ENCODE measurements at places on chromosomes 12 and 14.
A peak's percentile ranks its signal among the peaks of the same experiment; 100 is the strongest.

- DNase-seq = no peak
Measured at GRCh38 chr12:101042211-101042610, 167.8 kb downstream of the SLC5A8 start.

GRCh38 chr12:68750506-68750905 lies 4.5 kb downstream of the SLC35E3 start:
- no peak for DNase-seq

- no peak for DNase-seq
Measured at GRCh38 chr12:47763481-47764346, 5.0 kb upstream of the RAPGEF3 start.

DNA sequence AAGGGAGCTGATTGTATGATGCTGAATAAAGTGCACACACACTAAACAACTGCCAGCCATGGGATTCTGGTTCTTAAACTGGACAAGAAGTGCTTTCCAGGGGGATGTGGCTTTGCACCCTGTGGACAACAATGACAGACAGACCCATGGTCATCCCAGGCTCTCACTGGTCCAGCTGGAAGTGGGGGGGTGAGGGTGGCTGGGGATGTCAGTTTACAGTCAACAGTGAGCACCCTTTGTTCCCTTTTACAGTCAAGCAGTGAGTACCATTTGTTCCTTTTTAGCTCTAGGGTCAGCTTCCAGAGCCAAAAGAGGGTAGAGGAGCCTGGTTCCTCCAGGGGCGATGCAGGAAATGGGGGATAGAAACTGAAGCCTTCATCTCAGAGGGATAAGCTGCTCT lies 100.7 kb downstream of the SMOC1 start:
- no peak for DNase-seq

GRCh38 chr12:91382081-91382543 lies 199.5 kb upstream of the DCN start:
- DNase-seq = peak; percentile 90

GRCh38 chr14:34354556-34354955 lies 107.5 kb downstream of the SPTSSA start:
- no peak for DNase-seq

GRCh38 chr14:36633580-36633979 lies 28.1 kb upstream of the PAX9 start:
- no peak for DNase-seq

DNA sequence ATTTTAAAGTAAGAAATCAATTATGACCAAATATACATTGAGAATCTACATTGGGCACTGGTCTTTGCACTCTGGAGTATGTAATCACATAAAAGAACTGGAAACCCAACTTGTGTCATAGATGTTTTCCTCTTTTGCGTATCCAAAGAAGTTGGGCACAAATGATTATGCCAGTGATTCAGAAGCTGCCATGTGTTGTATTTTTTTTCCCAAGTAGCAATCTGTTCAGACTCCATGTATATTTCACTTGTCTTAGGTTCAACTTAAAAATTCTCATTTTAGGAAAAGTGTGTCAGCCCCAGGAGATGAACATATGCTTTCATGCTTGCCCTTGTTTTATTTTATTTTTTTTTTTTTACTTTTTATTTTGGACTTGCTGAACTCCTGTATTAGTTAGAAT lies 441.5 kb downstream of the PDZRN4 start:
- no peak for DNase-seq

GRCh38 chr12:130955238-130955816 lies 1.6 kb downstream of the ADGRD1 start:
- DNase-seq = no peak

DNA sequence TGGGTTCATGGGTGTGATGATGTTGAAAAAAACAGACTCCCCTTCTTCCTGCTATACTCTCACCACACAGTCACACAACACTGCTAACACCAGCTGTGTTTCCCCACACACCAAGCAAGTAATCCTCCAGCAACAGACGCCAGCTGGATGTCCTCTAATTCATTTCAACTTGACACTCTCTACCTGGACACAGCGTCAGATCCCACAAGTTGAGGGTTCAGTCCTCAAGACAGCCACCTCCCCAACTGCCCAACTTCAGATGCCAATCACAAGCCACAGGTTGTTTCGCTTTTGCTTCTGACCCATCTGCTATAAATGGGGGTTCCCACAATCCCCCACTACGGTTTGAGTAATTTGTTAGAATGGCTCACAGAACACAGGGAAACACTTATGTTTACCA lies 49.3 kb downstream of the TMEM30B start:
- DNase-seq = no peak

DNA sequence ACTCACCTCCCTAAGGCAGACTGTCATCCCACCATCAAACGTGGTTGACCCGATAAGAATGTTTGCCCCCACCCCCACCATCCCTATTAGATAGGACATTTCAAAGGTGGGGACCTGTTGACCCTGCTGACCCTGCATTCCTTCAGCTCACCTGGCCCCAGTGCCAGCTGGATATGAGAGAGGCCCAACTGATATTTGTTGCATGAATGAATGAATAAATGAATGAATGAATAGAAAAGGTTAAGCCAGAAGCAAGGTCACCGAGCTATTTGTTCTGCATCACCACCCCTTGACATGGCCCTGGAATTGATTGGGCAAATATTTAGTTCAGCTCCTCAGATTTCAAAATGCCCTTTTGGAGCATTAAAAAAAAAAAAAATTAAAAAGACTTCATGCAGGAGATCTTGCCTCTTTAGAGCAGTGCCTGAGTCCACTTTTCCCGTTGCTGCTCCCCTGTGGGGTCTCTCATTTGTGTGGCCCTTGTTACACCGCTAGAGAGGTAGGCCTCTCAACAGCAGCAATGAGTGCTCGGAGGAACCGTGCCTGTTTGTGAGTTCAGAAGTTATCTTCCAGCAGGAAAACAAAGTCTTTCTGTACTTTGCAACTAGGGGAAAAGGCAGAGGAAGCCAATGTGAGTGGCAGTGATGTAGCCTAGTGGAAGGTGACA lies 8.5 kb upstream of the SERPINA5 start:
- DNase-seq = no peak

- DNase-seq = peak; percentile 27
Measured at GRCh38 chr14:93655078-93655750, 133.1 kb downstream of the PRIMA1 start.

DNA sequence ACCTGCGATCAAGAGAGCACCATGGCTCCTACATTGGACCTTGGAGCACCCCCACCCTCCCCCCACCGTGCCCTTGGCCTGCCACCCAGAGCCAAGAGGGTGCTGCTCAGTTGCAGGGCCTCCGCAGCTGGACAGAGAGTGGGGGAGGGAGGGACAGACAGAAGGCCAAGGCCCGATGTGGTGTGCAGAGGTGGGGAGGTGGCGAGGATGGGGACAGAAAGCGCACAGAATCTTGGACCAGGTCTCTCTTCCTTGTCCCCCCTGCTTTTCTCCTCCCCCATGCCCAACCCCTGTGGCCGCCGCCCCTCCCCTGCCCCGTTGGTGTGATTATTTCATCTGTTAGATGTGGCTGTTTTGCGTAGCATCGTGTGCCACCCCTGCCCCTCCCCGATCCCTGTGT lies 1.8 kb upstream of the RNU7-1 start:
- no peak for DNase-seq

DNA sequence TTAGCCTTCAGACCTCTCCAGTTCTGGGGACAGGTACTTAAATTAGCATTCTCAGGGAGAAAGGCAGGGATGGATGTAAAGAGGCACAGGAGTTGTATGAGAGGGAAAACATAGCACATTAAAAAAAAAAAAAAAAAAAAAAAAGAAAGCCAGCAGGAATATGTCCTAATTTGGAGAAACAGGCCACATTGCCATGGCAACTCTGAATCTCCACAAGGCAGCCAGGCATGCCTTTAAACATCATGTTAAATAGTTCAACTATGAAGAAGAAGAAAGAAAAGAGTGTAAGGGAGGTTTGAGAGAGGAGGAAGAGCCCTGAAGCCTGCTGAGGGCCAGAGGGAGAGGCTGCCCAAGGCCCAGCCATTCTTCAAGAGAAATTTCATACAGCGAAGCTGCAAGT lies 145.8 kb downstream of the GRIN2B start:
- DNase-seq = no peak

DNA sequence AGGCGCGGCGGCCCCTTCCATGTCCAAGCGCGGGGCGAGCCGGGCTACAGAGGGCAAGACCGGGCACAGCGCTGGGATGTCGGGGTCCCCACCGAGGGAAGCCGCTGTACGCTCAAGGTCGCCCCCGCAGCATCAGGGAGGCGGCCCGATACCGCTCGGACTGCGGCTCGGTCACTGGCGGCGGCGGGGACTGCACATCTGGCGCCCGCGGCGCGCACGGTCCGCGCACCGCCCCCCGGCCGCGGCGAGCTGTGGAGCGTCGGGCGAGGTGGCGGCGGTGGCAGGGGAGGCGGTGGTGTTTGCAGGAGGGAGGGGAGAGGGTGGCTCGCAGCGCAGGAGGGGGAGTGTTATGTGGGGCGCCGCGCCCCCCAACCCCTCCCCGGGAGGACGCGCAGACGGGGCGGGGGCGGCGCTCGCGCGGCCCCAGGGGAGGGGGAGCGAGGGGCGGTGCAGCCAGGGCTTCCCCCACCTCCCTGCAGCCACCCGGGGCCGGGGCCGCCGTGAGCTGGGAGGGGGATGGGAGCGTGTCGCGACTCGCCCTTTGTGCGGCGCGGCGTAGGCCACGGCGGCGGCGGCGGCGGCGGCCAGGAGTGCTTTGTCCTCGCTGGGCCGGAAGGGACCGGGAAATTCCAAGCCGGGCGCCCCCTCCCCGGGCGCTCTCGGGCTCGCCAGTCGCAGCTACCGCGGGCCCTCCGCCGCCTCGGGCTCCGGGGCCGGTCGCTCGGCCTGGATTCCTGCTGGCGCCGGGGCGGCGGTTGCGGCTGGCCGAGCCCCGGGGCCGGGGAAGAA lies at the start of gene NUAK1:
Gene NUAK1, minus strand, starts transcription at position 322 of the 789 bp plus-strand sequence. Its CDS starts 301 bp downstream, at position 21.
- DNase-seq = peak; percentile 86

GRCh38 chr12:103336940-103337339 lies 158.8 kb downstream of the C12orf42 start:
- DNase-seq = no peak

DNA sequence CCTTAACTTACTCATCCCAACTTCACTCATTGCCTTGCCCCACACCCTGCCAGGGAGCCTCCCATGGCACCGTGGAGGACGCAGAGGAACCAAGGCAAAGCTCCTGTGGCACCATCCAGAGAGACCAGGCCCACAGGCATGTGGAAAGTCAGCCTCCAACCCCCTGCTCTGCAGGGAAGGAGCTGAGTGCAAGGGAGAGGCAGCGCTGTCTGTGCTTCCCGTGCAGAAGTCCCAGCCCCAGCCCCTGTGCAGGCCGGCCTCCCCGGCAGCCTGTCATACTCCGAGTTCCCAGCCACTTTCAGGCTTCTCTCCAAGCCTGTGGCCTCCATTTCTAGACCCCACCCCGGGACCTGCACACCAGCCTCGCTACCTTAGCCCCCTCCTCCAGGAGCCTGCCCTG lies 106.4 kb downstream of the SINHCAF start:
- no peak for DNase-seq

GRCh38 chr12:58537278-58537677 lies 383.0 kb downstream of the LRIG3 start:
- no peak for DNase-seq

GRCh38 chr12:46774322-46774633 lies 51.5 kb downstream of the SLC38A4 start:
- DNase-seq = peak; percentile 26

- no peak for DNase-seq
Measured at GRCh38 chr14:20247646-20248246, 8.7 kb downstream of the OR11H4 start.

DNA sequence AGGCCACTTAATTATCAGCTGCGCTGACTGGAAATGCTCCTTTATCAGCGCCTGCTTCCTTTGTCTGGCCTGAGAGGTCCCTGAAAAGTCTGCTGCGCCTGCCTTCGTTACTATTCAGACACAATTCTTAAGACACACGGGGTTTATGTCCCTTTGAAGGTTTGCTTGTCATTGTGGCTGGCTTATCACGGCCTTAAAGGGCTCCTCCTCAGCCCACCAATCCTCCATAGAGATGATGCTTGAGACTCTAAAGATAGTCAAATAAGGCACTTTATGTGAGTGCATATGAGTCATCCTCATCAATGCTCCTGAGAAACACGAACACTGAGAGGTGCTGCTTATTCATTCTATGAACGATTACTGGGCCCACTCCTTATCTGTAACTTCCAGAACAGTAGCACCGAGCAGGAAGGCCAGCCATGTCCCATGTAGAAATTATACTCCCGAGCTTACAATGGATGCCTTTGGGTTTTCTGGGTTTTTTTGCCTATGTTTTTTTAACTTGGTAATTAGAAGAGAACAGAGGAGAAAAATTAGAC lies 1268.2 kb upstream of the TMEM132C start:
- DNase-seq = no peak
